Transverse colon (tissue), 4 donors: ENCODE measurements at places on chromosomes 4 and X. TPM values are rescaled to one million over a fixed set of nuclear protein-coding genes. Genes with fewer than 3 reads are reported as not detected.

DNA sequence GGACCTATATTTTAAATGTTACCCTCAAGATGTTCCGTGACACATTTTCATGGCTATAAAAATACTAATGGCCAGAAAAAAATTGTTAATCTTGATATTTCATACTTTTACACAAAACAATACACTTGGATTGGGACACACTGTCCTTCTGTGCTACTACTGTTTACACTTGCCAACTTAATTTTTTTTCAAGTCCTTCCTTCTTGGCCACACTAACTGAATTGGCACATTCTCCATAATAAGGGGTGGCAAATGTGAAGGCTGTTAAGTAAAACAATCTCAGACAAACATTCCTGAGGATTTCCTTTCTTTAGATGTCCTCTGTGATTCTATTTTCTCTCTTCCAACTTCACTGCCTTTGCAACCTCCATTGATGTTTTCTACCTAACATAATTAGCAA is 225.8 kb downstream of the IQCM start:
- H3K36me3 ChIP-seq = no peaks in the 10 kb centered on the region
- H3K27ac ChIP-seq = no peak overlapping the region
- DNase-seq = no peak
- no peak overlapping the region for H3K4me3 ChIP-seq
- H3K27me3 ChIP-seq = no peaks in the 10 kb centered on the region
- H3K4me1 ChIP-seq = no peaks in the 10 kb centered on the region

GRCh38 chr4:74400395-74400794 is 35.5 kb downstream of the EREG start:
- DNase-seq = no peak
- no peak overlapping the region for H3K4me3 ChIP-seq
- no peaks in the 10 kb centered on the region for H3K36me3 ChIP-seq

DNA sequence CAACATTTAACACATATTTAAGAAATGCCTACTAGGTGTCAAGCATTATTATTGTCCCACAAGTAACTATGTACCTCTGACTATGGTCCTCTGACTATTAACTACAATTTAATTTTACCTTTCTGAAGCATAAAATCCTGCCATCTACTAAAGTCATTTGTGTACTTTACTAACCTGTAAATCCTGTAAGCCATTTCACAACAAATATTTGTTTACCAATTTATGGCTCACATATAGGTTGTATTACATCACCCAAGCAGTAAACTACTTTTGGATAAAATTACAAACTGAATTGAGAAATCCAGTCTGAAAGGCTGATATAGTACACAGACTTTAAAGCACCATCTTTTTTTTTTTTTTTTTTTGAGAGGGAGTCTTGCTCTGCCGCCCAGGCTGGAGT is 43.8 kb downstream of the CNGA1 start:
- DNase-seq = no peak
- no peaks in the 10 kb centered on the region for H3K4me1 ChIP-seq
- no peak overlapping the region for H3K4me3 ChIP-seq
- no peaks in the 10 kb centered on the region for H3K36me3 ChIP-seq
- H3K27ac ChIP-seq = no peak overlapping the region

DNA sequence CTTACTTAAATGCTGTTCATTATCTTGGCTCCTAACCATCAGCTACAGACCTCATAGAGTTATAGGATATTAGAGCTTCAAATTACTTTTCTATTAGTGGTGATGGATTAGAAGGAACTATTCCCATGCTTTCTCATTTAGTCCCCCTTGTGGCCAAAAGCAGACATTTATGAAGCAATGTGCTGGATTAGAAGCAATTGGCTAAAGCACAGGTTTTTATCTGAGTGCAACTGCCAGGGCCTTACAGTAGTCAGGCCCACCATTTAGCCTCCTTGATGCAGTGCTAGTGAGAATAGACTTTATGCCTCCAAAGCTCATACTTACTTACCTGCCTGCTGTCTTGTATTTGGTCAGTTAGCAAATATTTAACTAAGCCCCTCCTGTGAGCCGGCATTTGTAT is 93.0 kb downstream of the TSPAN7 start:
- H3K36me3 ChIP-seq = no peaks in the 10 kb centered on the region
- H3K4me3 ChIP-seq = no peak overlapping the region
- no peaks in the 10 kb centered on the region for H3K4me1 ChIP-seq
- DNase-seq = no peak
- H3K27ac ChIP-seq = no peak overlapping the region

- no peak overlapping the region for H3K4me3 ChIP-seq
- peak overlapping the region; percentile 38 for H3K27ac ChIP-seq
- no peaks in the 10 kb centered on the region for H3K27me3 ChIP-seq
- peaks cover 63% of the 10 kb centered on the region for H3K4me1 ChIP-seq
Measured at GRCh38 chr4:37675587-37676290, 10.4 kb downstream of the RELL1 start.

GRCh38 chr4:182553653-182554052 is 310.5 kb downstream of the TENM3 start:
- H3K4me3 ChIP-seq = no peak overlapping the region
- no peaks in the 10 kb centered on the region for H3K36me3 ChIP-seq
- no peak overlapping the region for H3K27ac ChIP-seq
- no peaks in the 10 kb centered on the region for H3K27me3 ChIP-seq

GRCh38 chr4:76802236-76803021 is 95.5 kb downstream of the SOWAHB start:
- H3K4me3 ChIP-seq = no peak overlapping the region
- no peaks in the 10 kb centered on the region for H3K27me3 ChIP-seq
- H3K4me1 ChIP-seq = no peaks in the 10 kb centered on the region

DNA sequence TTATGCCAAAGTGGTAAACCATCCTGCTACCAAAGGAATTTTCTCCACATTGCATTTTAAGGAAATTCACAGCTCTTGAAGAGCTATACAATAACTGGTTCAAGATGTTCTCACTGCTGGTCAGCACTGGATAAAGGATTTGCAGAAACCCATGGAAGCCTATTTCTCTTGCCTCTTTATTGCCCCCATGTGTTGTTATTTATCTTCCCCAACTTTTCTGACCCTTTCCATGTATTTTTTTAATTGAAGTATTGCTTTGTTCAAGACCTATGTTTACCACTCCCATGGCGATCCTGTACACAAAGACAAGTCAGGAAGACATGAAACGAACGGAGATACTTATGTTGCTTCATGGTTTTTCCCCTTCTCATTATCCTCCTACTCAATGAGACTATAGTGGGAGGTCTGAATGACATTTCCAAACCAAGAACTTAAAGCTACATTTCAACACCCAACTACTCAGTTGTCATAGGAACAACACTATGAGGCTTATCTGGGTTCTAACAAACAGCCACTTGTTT is 566.4 kb upstream of the DIPK2B start:
- H3K4me3 ChIP-seq = no peak overlapping the region
- no peaks in the 10 kb centered on the region for H3K27me3 ChIP-seq
- H3K36me3 ChIP-seq = no peaks in the 10 kb centered on the region
- H3K4me1 ChIP-seq = peaks cover 2% of the 10 kb centered on the region

DNA sequence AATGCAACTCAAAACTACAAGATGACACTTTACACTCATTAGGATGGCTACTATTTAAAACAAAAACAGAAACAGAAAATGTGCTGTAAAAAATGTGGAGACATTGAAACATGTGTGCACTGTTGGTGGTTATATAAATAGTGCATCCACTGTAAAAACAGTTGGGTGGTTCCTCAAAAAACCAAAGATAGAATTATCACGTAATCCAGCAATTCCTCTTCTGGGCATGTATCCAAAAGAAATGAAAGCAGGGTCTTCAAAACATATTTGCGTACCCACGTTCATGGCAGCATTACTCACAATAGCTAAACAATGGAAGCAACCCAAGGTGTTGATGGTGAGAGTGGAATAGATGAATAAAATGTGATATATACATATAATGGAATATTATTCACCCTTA is 967.2 kb downstream of the TRAM1L1 start:
- DNase-seq = no peak
- no peak overlapping the region for H3K27ac ChIP-seq
- no peaks in the 10 kb centered on the region for H3K27me3 ChIP-seq
- no peak overlapping the region for H3K4me3 ChIP-seq

GRCh38 chr4:1069394-1069793 is 44.0 kb downstream of the RNF212 start:
- H3K27ac ChIP-seq = no peak overlapping the region
- peaks cover 4% of the 10 kb centered on the region for H3K4me1 ChIP-seq
- H3K27me3 ChIP-seq = peaks cover 25% of the 10 kb centered on the region
- DNase-seq = no peak
- H3K4me3 ChIP-seq = no peak overlapping the region
- no peaks in the 10 kb centered on the region for H3K36me3 ChIP-seq

DNA sequence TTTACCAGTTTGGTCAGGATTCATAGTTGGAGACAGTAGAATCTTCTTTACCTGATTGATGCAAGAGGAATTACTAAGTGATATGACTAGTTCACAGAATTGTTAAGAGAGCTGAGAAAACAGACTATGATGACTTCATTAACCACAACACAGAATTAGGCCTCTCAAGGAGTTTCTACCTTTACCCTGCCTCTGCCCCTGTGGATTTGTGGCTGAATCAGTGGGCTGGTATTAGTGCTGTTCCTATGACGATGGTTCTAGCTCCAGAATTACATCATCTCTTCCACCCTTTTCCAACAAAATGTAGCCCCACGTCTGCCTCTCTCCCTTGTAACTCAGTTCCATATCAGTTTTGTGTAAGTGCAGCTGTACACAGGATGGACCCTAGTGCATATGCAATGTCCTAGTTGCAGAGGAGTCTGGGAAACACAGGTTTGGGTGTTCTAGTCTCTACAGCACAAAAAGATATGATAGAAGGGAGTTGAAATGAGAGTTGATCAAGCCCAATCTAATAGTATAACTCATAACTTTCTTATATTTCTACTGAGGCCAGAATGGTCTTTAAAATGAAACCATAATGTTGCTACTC is 99.3 kb downstream of the ANXA5 start:
- no peak overlapping the region for H3K27ac ChIP-seq
- H3K4me1 ChIP-seq = no peaks in the 10 kb centered on the region
- no peak overlapping the region for H3K4me3 ChIP-seq
- no peaks in the 10 kb centered on the region for H3K27me3 ChIP-seq

DNA sequence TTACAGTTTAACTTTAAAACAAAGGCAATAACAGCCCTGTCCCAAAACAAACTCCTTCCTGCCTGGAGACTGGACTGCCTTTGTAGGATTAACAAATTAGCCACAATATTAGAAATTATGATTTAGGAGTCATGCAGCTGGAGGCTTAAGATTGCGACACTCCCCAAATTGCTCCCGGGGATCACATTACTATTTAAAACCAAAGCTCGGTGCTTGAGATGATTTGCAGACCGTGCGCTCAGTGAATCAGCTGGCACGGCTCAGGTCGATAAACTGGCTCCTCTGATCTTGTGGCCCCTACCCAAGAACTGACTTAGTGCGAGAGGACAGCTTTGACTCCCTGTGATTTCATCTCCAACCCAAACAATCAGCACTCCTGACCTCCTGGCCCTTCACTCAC is 829.3 kb downstream of the NLGN4X start:
- no peak overlapping the region for H3K4me3 ChIP-seq
- no peak overlapping the region for H3K27ac ChIP-seq
- no peak for DNase-seq
- no peaks in the 10 kb centered on the region for H3K36me3 ChIP-seq
- no peaks in the 10 kb centered on the region for H3K27me3 ChIP-seq

DNA sequence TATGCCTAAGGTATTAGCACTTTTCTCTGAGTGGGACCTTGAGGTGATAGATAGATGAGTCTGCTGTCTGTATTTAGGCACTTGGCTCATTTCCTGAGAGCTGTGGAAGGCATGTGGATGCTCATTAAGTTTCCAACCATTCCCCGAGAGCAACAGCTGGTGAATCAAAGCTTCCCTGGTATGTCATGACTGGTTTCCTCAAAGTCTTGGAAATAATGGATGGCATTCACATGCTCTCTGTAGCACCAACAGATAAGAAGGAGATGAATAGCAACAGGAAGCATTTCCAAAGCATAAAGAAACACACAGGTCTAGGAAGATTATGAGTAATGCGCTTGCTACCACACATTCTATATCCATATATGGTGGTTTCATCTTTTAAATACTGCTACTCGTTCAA is 118.3 kb upstream of the ETNPPL start:
- H3K4me1 ChIP-seq = no peaks in the 10 kb centered on the region
- no peaks in the 10 kb centered on the region for H3K27me3 ChIP-seq
- no peaks in the 10 kb centered on the region for H3K36me3 ChIP-seq
- H3K27ac ChIP-seq = no peak overlapping the region

GRCh38 chr4:118155516-118155915 is 121.2 kb downstream of the NDST3 start:
- H3K4me1 ChIP-seq = no peaks in the 10 kb centered on the region
- H3K27me3 ChIP-seq = no peaks in the 10 kb centered on the region
- H3K4me3 ChIP-seq = no peak overlapping the region
- H3K27ac ChIP-seq = no peak overlapping the region
- no peaks in the 10 kb centered on the region for H3K36me3 ChIP-seq
- no peak for DNase-seq

DNA sequence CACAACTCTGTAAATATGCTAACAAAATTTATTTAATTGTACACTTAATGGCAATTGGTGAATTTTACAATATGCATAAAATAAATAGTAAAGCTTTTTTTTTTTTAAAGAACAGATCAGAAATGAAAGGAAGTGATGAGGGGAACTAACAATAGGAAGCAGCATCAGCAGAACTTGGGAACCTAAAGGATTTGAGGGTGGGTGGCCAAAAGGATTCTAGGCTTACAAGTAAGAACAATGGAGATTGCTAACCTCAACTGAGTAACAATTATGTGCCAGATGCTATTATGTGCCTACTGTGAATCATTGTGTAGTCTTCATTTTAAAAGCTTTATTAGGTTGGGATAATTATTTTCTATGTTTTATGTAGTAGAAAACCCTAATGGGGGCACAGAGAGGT is 185.2 kb downstream of the LDB2 start:
- H3K36me3 ChIP-seq = no peaks in the 10 kb centered on the region
- no peaks in the 10 kb centered on the region for H3K4me1 ChIP-seq
- no peak for DNase-seq
- no peak overlapping the region for H3K4me3 ChIP-seq
- no peak overlapping the region for H3K27ac ChIP-seq
- H3K27me3 ChIP-seq = no peaks in the 10 kb centered on the region

DNA sequence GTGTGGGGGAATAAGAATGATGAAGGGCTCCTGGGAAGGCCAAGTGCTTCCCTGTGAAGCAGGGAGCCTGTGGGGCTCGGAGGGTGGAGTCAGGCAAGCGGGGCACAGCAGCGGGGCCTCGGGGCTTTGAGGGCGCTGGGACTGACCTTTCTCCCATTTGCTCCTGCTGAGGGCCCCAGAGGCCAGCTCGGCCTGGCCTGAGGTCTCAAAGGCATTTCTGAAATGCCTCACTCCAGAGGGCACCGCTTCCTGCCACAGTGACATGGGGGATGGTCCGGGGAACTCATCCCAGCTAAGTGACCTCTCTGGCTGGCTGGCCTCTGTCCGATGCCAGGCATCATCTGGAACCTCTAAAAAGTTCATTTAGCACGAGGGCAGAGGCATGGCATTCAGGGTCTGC is 98.8 kb upstream of the STX18 start:
- no peak overlapping the region for H3K27ac ChIP-seq
- no peaks in the 10 kb centered on the region for H3K4me1 ChIP-seq
- no peaks in the 10 kb centered on the region for H3K36me3 ChIP-seq
- H3K4me3 ChIP-seq = no peak overlapping the region
- no peaks in the 10 kb centered on the region for H3K27me3 ChIP-seq

The GPM6B gene
- total RNA-seq = 1.5 TPM

The RASSF6 gene
- 45.9 TPM for total RNA-seq

The KCNIP4 gene
- total RNA-seq = not detected

The RNF128 gene
- total RNA-seq = 23.3 TPM

The ADH7 gene
- total RNA-seq = not detected

The KLB gene
- total RNA-seq = 0.79 TPM
